CD4-positive, alpha-beta T cell treated with Interleukin-6 at 100 ng/mL for 8 hours (primary cell): ENCODE measurements at places on chromosomes 5 and 9.
A peak's percentile ranks its signal among the peaks of the same experiment; 100 is the strongest.

DNA sequence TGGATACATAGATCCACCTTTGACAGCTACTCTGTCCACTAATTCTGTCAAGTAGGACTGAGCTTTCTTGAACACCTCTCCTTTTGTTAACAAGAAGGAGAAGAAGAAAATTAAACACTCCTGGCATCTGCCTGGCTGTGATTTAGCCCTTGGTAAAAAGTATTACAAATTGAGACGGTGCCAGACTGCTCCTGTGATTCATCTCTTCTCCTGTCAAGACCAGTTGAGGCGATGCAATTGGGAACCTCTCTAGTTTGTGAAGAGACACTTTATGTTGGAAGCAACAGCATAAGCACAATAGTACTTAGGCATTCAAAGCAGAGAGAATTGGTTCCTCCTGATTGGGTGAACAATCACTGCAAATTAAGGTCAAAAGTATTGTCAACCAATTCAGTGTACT, 72.7 kb downstream of the GHR start:
- no peak for DNase-seq

DNA sequence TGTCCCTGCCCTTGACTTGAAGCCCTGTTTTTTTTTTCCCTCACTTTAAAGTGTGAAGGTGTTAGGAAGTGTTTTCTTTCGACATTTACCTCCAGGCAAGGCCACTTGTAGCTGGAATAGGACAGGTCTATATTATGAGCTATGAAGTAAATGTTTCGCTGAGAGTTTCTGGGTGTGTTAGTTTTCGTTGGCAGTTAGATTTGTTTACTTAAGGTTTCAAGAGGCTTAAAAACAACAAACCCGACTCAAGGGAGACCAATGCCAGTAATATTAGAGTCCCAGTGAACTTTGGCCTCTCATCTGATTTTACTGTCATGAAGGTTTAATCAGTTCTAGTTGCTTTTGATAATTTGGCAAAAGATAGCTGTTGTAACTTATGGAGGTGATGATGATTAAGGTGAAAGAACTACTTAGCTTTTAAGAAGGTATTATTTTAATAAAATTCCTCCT, 25.2 kb downstream of the OCLN start:
- DNase-seq: no peak

GRCh38 chr9:88587885-88588649, 53.1 kb downstream of the NXNL2 start:
- DNase-seq: no peak

- no peak for DNase-seq
These were observed 122.0 kb upstream of the STC2 start for GRCh38 chr5:173450188-173450587.

DNA sequence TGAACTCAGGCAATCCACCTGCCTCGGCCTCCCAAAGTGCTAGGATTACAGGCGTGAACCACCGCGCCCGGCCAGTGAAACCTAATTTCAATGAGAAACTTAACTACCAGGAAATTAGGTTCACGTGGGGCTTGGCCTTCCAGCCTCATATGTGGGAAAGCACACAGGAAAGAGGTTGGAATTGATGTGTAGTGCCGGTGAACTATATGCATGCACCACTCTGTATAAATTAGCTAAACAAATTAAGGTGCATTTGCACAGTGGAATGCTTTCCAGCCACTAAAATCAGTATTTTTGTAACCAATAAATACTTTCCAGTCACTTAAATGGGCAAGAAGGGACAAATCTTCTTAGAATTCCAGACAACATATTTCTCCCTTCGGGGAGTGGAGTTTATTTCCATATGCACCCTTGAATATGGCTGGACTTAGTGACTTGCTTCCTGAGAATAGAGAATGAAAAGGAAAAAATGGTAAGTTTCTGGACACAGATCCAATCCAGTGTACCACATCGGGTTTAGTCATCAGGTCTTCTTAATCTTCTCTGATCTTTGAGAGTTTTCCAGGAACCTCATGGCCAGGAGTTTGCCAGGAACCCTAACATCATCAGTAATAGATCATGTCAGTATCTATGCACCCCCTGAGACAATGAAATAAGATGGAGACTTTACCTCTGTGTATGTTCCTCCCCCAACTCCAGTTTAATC, 24.9 kb downstream of the ATOX1 start:
- no peak for DNase-seq

DNA sequence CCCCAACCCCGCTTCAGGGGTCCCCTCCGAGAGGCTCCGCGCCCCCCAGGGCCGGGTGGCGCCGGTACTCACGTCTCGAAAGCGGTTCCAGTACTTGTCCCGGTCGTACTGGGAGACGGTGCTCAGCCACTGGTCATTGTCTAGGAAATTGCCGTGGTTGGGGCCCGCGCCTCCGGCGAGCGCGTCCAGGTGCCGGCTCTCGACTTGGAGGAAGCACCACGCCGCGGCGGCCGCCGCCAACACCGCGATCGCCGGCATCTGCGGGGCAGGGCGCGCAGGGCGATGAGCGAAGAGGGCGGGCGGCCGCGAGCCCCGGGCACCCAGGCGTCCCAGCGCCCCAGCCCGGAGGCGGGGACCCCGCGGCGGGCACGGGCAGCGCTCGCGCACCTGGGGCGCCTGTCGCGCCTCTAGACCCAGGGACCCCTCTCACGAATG, 808 bp downstream of the SPOCK1 start:
- no peak for DNase-seq

GRCh38 chr9:33765411-33765810, 29.9 kb upstream of the PRSS3 start:
- no peak for DNase-seq

DNA sequence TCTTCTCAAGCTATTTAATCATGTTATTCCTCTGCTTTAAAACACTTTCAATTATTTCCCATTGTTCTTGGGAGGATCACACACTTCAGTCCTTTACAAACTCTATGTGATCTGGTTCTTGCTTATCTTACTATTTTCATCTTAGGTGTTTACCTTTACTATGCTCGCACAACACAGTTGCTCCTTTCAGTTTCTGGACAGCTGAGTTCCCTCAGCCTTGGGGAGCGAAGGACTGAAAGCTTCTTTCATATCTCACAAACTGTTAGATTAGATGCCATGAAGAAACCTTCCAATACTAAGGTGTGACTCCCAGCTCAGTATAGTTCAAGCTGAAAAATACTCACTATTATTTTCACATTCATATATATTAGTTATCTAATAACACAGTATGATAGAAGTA, 117.9 kb downstream of the CDC42SE2 start:
- DNase-seq: no peak

- no peak for DNase-seq
These were observed 558.6 kb upstream of the SGCD start for GRCh38 chr5:155768332-155768731.

- DNase-seq: peak; percentile 91
These were observed 997 bp upstream of the CHD1 start for GRCh38 chr5:98929710-98930298.

DNA sequence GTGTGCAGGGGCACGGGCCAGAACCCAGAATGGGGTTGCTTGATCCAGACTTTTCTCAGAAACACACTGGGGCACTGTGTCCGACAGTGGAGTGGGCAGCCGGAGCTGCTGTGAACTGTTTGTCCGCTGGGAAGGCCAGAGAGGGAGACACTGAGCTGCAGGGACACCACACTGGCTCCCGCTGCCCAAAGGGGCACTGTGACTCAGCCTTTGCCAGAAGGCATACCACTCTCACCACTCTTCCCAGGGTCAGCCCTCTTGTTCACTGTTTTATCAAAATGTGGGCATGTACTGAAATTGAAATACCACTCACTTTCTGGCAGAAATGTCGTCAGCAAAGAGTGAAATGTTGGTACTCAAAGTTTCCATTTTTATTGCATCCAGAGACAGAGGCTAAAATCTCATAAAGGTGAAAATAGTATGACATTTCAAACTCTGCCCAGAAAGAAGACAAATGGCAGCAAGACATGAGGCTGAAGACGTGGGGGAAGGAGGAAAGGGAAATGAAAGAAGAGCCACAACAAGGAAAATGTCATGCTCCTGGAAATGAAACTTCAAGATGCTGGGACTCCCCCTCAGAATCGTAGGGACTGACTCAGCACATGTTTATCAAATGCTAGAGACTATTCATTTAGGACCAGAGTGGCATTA, 4.5 kb upstream of the IL7R start:
- DNase-seq: peak; percentile 69

- DNase-seq: no peak
These were observed 27.0 kb downstream of the PRDM6 start for GRCh38 chr5:123116058-123116457.

GRCh38 chr9:137694962-137695875, 76.4 kb downstream of the EHMT1 start:
- no peak for DNase-seq

- no peak for DNase-seq
These were observed 63.1 kb downstream of the TMOD1 start for GRCh38 chr9:97564291-97565175.

DNA sequence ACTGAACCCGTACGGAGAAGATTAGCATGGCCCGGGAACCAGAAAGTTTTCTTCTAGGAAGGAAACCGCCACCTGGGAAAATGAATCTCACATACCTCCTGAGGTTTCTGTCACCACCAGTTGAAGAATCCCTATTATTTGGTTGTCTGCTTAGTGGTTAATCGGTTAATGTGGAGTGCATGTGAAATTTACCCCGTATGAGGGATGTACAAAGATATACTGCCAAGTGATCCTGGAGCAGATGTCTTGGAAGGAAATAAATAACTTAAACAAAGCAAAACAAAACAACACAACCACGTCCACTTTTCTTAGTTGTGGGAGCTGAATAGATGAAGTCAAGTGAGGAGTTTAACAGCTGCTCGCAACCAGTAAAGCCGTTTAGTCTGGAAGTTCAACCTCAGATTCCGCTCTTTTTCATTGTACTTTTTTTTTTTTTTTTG, 3.8 kb downstream of the DMRT2 start:
- DNase-seq: no peak

DNA sequence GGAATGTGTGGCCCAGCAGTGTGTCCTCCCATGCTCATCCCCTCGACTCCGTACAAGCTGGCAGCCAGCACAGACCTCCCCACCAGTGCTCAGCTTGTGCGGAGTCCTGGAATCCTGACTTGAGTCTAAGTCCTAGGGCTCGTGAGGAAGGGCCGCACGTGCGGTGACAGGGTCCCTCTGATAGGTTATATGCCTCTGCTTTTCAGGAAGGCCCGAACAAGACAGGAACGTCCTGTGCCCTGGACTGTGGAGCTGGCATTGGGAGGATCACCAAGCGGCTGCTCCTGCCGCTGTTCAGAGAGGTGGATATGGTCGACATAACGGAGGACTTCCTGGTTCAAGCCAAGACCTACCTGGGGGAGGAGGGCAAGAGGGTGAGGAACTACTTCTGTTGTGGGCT, 7.9 kb downstream of the NTMT1 start:
- no peak for DNase-seq

DNA sequence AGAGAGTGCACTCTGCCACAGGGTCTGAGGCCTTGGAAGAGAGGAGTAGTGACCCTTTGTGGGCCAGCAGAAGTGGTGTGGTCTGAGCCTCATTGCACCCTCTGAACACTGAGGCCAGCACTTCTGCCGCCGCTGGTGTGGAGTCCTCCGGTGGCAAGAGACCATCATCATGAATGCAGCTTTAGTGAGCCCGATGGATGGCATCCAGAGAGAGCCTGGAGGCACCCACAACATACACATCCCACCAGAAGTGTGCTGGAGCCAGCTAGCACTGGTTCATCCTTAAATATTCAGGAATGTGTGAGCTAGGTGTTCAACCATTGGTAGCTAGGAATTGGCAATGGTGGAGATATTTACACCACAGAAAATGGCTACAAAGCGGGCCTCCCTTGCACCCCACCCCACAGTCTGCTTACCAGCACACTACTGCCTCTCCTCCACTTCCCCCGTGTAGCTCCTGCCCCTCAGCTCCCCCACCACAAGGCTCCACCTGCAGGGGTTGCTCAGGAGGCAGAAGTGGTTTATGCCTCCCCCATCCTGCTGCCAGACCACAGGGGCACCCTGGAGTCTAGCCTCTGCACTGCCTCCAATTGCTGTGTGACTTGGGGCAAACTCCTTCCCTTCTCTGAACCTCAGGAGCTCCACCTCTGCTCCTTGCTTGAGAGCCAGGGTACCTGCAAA, 16.4 kb downstream of the SLC6A7 start:
- no peak for DNase-seq

DNA sequence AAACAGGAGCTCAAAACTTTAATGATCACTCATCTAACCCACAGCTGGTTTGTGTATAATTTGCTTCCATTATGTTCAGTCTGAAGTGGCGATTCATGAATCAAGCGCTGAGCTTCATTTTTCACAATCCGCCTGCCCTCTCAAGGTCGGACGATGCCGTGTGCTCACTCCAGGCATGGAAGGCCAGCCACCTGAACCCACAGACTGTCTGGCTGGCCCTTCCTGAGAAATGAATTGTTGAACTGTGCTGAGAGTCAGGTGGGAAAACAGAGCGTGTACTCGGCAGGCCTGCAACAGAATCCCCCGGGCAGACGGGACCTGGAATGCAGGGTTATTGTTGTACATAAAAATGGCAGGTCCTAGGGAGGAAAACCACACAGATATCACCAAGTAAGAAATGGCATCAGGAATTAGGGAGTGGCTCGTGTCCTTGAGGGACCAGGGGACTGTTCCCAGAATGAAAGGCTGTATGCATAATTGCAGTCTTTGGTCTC, 375.7 kb downstream of the IRX2 start:
- DNase-seq: no peak

- no peak for DNase-seq
These were observed 58.6 kb downstream of the VCAN start for GRCh38 chr5:83530193-83530592.

GRCh38 chr9:133134388-133135145, 13.5 kb upstream of the RALGDS start:
- DNase-seq: no peak

GRCh38 chr5:8953911-8954438, 591.9 kb downstream of the SEMA5A start:
- no peak for DNase-seq

GRCh38 chr9:130630071-130630450, 34.3 kb upstream of the PRDM12 start:
- DNase-seq: no peak

DNA sequence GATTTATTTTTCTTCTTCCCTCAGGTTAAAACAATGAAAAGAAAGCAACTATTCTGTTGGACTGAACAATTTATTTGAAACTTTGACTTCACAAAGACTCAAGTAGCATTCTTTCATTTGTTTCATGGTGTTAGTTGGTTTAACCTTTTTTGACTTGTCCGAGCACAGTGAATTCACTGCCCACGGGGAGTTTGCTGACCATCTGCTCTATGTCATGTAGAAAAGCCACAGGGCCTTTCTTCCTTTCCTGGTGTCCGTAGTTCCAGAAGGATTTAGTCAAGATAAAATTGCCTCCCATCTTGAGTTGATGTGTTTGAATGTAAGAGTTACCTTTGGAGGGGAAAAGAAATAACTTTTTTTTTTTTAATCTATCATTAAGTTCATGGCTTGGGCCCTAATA, 55.1 kb upstream of the ZNF608 start:
- no peak for DNase-seq

DNA sequence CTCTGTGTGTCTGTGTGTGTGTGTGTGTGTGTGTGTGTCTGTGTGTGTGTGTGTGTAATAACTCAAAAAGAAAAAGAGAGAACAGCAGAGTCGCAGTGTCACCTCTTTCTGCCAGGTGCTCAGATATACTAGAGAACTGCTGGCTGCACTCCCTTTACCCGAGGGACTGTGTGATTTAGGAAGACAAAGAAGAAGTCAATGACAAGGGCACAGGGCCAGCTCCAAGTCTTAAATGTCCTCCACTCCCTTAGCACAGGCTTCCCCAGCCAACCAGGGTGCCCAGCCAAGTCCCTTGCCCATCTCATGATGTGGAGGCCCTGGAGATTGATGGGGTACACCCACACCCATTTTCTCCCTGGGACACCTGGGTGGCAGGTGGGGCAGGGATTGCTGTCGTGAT, 8.7 kb downstream of the CCNJL start:
- no peak for DNase-seq
